ENCODE measurements at places on chromosomes 16 and 17.

DNA sequence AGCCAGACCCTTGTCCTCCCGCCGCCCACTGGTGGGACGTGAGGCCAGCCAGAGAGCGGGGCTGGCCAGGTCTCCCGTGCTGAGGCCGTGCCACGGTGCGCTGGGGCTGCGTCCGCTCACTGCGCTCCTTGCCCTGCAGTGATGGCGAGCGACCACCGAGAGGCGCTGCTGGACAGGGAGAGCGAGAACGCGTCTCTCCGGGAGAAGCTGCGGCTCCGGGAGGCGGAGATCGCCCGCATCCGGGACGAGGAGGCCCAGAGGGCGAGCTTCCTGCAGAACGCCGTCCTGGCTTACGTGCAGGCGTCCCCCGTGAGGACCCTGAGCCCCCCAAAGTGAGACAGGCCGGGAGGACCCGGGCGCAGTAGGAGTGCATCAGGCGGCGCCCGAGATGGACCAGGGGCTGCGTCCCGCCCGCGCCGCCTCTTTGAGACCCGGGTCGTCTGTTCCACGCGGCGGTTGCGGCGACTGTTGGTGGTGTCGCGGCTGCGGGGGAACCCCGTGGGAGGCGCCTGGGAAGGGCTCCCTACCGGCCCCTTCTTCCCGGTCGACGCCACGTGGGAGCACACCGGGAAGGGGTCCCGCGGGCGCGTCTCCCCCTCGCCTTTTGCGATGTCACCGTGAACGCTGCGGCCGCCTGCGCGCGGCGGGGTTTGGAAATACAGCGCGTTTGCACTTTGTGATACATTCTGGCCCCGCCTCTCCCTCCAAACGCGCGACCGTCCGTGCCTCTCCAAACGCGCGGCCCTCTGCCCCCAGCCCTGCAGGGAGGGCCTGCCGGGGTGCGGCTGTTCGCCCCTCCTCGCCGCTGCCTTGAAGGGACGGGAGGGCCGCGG, 792 bp upstream of the RAC3 start:
- peak; percentile 80 for DNase-seq

- no peak for DNase-seq
These were observed 3.4 kb downstream of the C1QTNF1 start for GRCh38 chr17:79027274-79027924.

- DNase-seq, result no peak
These were observed 118.9 kb upstream of the PIRT start for GRCh38 chr17:10956821-10957220.

GRCh38 chr17:6328279-6328678, 106.6 kb downstream of the AIPL1 start:
- DNase-seq, result peak; percentile 3

- no peak for DNase-seq
These were observed 58.4 kb upstream of the MARCHF10 start for GRCh38 chr17:62866471-62866870.

GRCh38 chr17:22569459-22570143, 877.3 kb downstream of the KCNJ18 start:
- DNase-seq, result no peak

DNA sequence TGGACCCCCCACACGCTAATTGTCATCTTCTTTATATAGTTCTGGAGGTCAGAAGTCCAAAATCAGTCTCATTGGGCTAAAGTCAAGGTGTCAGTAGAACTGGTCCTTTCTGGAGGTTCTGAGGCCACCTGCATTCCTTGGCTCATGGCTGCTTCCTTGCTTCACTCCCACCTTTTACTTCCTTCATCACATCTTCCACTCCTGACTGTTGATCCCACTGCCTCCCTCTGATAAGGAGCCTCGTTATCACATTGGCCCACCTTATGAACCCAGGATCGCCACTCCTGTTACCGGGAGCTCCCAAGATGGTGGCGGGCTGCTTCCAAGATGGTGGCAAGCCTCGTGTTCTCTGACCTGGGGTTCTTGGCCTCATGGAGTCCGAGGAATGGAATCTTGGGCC, 83.0 kb downstream of the CDC27 start:
- no peak for DNase-seq

DNA sequence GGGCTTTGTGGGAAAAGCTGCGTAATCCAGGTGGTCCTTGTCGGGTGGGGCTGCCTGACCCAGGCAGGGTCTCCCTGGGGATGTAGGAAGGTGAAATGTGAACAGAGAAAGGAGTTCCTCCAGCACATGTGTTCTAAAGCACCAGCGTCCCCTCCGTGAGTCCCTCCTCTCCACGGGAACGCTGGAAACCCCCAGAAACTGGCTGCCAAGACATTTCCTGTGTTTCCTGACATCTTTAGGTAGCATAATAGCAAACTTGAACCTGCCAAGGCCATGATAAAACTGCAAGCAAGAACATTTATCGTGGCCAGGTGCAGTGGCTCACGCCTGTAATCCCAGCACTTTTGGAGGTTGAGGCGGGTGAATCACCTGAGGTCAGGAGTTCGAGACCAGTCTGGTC, 12.6 kb upstream of the PYDC1 start:
- DNase-seq, result no peak

- DNase-seq, result no peak
These were observed 9.0 kb upstream of the PHKG2 start for GRCh38 chr16:30738984-30739951.

DNA sequence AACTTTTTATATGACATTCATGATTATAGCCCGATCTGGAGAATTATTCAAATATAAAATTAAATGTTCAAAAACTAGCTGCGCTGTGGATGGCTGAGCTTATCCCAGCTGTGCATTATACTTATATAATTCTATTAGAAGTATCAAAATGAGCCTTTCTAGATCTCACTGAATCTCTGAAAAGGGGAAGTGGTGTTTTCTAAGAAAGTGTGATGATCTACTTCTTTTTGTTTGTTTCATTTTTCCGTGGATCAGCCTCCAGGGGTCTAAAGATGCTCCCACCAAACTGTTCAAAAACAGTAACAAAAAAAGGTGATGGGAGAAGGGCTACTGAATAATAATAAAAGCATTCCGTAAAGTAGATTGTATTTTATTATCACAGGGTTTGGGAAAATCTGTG, 411.3 kb upstream of the PSMD7 start:
- DNase-seq, result no peak

DNA sequence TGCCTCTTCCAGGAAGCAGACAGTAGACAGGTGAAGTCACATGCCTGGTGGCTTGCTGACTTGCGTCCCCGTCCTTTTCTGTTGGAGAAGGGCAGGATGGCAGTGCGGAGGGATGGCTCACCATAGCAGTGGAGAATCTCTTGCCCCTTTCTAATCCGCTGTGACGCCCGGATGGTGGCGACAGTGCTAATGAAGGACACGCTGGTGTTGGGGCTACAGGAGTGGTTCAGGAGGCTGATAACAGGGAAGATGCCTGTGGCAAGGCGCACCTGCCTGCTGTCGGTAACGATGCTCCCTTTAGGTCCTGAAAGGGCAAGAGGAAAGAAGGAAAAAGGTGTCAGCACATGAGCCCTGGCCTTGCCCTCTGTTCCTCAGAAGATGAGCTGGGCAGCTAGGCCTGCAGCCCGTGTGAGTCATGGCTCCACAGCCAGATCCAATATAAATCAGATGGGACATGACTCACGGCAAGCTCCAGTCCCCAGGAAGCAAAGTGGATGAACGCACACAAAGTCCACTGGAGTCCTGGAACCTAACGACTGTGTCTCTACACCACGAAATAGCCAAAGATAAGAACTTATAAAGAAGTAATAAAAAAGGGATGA, 25.5 kb downstream of the SERPINF1 start:
- DNase-seq, result no peak

DNA sequence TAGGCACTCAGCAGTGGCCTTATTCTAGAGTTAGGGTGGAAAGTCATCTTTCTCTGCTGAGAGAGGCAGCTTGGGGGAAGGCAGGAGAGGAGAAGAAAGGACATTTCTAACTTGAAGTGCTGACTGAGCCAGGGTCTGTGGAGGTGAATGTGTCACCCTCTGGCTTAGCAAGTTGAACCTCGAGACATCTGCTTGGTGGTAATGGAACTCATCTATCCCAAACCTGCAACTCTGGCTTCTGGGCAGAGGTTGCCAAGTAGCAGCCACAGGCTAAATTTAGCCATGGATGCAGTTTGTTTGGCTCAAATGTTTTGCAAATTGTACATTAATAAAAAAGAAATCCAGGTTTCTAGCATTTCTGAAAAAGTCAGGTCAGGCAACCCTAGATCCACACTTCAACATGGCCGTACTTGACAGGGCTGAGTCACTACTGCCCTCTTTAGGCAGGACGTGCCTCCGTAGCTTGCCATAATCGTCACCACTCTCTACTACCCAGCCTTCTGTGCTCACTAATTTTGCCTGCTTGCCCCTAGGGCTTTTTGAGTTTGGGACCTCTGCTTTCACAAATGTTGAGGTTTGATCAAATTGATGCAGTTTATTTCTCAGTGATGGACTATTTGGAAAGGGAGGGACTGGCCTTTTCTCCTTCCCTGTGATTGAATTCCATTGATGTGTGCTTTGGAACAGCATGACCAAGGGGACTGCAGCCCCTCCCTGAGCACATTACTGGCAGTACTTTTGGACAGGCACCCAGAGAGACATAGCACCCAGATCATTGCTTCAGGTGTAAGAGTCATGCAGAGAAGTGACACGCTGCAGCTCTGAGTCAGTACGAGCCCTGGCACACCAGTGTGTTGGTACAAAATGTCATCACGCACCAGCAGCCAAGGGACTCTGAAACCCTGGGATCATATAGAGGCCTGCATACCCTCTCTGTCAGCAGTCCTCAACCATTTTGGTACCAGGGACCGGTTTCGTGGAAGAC, 5.2 kb downstream of the CDH13 start:
- DNase-seq, result peak; percentile 30

GRCh38 chr16:1771188-1771863, at the start of gene NME3:
Gene NME3, minus strand, starts transcription at chr16:1771543. Its CDS starts 9 bp downstream, at chr16:1771534.
- peak; percentile 80 for DNase-seq

- no peak for DNase-seq
These were observed 97.0 kb downstream of the GRIN2A start for GRCh38 chr16:10085078-10085798.

DNA sequence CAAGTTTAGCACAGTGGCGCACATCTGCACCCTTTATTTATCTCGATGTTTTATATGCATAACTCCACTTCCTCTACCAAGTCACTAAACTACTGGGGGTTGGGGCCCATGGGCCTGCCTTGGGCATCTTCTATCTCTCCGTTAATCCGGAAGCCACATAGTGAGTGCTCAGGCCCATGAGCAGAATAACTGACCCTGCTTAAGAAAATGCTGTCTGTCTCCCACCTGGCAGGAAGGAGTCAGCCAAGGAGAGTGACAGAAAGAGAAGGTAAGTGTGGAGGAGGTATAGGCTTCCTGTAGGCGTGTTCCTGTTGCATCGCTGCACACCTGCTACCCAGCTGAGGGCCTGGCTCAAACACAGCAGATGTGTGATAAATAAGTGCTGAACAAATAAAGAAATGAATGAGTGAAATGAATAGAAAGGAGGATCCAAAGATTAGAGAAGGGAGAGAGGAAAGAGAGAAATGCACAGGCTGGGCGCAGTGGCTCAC, 320.1 kb downstream of the SLC39A11 start:
- peak; percentile 2 for DNase-seq

- no peak for DNase-seq
These were observed 186.8 kb upstream of the ZNF469 start for GRCh38 chr16:88195911-88196465.

- no peak for DNase-seq
These were observed 6.0 kb downstream of the SOCS7 start for GRCh38 chr17:38357486-38358123.

DNA sequence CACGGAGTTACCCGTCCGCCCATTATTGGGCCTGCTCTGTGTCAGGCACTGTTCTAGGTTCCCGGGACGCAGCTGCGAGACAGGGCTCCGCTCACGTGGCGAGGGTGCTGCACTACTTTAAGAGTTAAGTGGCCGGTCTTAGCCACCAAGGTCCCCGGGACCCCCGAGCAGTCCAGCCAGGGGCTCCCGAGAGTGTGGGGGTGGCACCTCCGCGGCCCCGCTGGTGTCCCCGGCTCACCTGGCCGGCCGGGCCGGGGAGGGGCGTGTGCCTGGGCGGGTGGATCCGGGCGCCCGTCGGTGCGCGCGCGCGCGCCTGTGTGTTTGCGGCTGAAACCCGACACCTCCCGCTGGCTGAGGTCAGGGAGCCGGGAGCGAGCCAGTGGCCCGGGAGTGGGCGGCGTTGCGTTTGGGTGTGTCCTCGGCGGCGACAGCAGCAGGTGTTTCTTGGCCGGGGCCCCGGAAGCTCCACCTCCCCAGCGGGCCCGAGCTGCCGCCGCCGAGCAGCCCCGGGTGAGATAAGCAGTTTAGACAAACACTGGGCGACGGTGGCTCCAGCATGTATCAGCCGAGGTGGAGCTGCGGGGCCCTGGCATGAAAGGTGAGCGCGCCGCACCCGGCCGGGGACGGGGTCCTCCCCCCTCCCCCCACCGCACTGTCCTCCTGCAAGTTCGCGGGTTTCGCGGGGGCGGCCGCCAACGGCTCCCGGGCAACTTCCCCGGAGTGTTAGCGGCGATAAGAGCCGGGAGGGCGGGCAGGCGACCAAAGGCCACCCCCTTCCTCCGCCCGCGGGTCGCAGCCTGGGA, at the start of gene GSE1:
Gene GSE1, plus strand, starts transcription at position 522 of the 803 bp plus-strand sequence. Its CDS starts 70 bp downstream, at position 592.
- peak; percentile 94 for DNase-seq

- DNase-seq, result peak; percentile 85
These were observed 193.6 kb downstream of the CCDC182 start for GRCh38 chr17:57551321-57552079.

DNA sequence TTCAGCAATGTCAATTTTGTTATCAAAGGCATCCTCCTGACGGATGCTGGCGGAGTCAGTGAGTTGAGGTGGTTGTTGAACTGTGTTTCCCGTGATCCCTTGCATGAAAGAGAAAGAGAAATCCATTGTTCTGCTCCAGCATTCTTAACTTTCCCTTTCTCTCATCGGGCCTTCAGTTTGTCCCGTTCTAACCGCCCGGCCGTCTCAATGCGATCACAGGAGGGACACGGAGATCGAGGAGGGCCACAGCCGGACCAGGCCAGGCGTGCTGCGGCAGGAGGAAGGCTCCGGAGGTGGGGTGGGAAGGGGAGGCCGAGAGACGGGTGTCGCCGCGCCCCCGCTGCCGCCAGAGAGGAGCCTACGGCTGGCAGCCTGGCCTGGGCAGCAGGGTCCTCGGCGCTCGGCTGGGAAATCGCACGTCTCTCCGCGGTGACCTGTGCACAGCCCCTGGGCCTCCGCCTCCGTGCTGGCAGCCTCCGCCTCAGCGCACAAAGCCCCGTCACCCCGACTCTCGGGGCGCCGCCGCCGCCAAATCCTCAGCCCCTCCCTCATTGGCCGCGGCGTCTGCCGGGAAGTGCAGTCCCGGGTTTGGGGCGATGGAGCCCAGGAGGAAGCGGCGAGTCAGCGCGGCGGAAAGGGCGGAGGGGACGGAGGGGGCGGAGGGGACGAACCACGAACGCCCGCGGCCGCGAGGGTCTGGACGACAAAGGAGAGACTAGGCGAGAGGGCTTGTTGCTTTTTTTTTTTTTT, 38.1 kb downstream of the SOST start:
- DNase-seq, result peak; percentile 83

- peak; percentile 29 for DNase-seq
These were observed 27.1 kb upstream of the LASP1NB start for GRCh38 chr17:38898291-38898679.
